ENCODE measurements at places on chromosomes 5 and 9.

GRCh38 chr9:126451316-126451885, 124.8 kb downstream of the MVB12B start:
- H3K36me3 ChIP-seq, result no peaks in the 10 kb centered on the region
- H3K4me3 ChIP-seq, result no peak overlapping the region
- H3K4me1 ChIP-seq, result peaks cover 5% of the 10 kb centered on the region
- DNase-seq, result no peak
- no peak overlapping the region for H3K27ac ChIP-seq
- no peaks in the 10 kb centered on the region for H3K27me3 ChIP-seq

GRCh38 chr9:4290427-4290837, 9.4 kb downstream of the GLIS3 start:
- H3K4me3 ChIP-seq, result no peak overlapping the region
- peaks cover 45% of the 10 kb centered on the region for H3K4me1 ChIP-seq
- no peak overlapping the region for H3K27ac ChIP-seq
- H3K36me3 ChIP-seq, result peaks cover 6% of the 10 kb centered on the region
- no peak for DNase-seq

DNA sequence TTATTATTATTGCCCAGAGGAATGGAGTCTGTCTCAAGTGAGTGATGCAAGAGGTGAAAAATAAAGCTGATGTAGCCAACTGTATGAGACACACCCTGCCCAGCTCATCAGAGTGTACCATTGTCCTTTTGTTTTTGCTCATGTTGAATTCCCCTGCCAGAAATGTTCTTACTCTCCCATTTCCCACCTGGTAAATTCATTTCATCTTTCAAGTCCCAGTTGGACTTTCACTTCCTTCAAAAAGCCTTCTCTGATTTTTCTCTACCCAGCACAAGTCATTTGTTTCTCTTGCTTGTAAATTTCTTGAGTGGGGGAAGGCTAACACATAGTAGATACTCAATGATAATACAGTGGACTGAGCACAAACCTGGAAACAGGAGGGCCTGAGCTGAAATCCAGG, 394.5 kb upstream of the ZNF462 start:
- H3K27me3 ChIP-seq, result no peaks in the 10 kb centered on the region
- H3K4me1 ChIP-seq, result no peaks in the 10 kb centered on the region
- H3K4me3 ChIP-seq, result no peak overlapping the region
- no peak overlapping the region for H3K27ac ChIP-seq
- DNase-seq, result no peak

GRCh38 chr9:95516734-95517558, at the start of gene PTCH1:
Gene PTCH1, minus strand, starts transcription at chr9:95516971.
- H3K36me3 ChIP-seq, result no peaks in the 10 kb centered on the region
- H3K27ac ChIP-seq, result no peak within 1 kb of the TSS
- DNase-seq, result peak; percentile 33
- peaks cover 22% of the 10 kb centered on the region for H3K4me1 ChIP-seq
- peak within 1 kb of the TSS; percentile 67 for H3K4me3 ChIP-seq
- peaks cover 30% of the 10 kb centered on the region for H3K27me3 ChIP-seq

- no peak overlapping the region for H3K4me3 ChIP-seq
- H3K27me3 ChIP-seq, result no peaks in the 10 kb centered on the region
- H3K27ac ChIP-seq, result no peak overlapping the region
- no peaks in the 10 kb centered on the region for H3K4me1 ChIP-seq
- DNase-seq, result peak; percentile 13
These were observed 41.0 kb downstream of the ESM1 start for GRCh38 chr5:54944364-54944763.

DNA sequence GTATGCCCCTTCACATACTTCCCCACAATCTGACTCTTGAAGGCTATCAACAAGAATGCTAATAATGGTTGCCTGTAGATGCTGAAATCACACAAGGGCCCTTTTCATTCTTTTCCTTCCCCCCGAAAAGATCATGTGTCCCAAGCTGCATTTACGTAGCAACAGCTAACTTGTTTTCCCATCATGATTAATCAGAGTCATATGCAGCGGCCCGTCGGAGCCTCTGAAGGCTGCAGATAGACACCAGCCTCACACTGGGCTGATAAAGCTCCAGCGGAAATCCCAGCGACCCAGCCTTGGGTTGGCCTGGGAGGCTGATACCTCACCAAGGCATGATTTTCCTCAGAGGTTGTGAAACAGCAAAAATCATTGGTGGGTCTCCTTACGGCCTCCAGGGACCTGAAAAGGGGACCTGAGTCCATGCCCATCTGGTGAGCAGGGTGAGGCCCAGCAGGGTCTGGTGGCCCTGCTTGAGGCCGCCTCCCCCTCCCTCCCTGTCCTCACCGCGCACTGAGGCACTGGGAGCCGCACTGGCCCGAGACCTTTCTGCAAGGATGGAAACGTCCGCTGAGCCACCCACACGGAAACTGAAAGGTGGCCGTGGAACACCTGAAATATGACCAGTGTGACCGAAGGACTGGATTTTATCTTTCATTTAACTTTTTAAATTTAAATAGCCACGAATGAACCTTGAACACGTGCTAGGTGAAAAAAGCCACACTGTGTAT, 114.2 kb upstream of the PHYKPL start:
- no peaks in the 10 kb centered on the region for H3K36me3 ChIP-seq
- H3K27me3 ChIP-seq, result no peaks in the 10 kb centered on the region
- DNase-seq, result no peak
- H3K4me1 ChIP-seq, result no peaks in the 10 kb centered on the region
- no peak overlapping the region for H3K4me3 ChIP-seq

DNA sequence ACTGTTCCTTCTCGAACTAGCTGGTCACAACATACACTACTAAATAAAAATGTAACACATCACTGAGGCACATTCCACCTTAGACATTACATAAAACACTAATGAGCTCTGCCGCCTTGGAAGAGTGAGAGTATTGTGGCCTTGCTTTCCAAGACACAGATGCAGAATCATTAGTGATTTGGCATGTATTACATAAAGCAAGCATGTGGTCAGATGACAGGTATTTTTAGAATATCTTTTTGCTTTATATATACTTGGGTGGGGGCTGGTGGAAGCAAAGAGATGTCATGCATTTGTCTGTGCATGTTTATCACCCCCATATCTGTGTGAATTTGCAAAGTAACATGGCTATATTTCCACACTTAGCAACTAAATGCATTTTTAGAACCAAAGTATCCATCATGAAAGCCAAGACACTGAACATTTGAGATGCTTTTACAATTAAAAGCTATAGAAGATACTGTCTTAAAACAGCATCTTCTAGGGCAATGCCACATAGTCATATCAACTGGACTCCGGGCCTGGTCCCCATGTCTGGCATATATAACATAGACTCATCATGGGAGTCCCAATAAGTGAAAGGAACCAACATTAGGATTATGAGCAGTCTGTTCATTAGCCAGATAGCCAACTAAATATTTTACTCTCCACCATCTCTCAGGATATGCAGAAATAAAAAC, 213.5 kb downstream of the MEF2C start:
- peaks cover 28% of the 10 kb centered on the region for H3K4me1 ChIP-seq
- H3K36me3 ChIP-seq, result peaks cover 2% of the 10 kb centered on the region
- peak overlapping the region; percentile 15 for H3K4me3 ChIP-seq
- H3K27me3 ChIP-seq, result peaks cover 5% of the 10 kb centered on the region
- DNase-seq, result peak; percentile 71
- peak overlapping the region; percentile 3 for H3K27ac ChIP-seq

- no peak overlapping the region for H3K4me3 ChIP-seq
- no peak for DNase-seq
- H3K27ac ChIP-seq, result no peak overlapping the region
- H3K36me3 ChIP-seq, result no peaks in the 10 kb centered on the region
These were observed 42.7 kb downstream of the ZNF618 start for GRCh38 chr9:113918697-113919350.

DNA sequence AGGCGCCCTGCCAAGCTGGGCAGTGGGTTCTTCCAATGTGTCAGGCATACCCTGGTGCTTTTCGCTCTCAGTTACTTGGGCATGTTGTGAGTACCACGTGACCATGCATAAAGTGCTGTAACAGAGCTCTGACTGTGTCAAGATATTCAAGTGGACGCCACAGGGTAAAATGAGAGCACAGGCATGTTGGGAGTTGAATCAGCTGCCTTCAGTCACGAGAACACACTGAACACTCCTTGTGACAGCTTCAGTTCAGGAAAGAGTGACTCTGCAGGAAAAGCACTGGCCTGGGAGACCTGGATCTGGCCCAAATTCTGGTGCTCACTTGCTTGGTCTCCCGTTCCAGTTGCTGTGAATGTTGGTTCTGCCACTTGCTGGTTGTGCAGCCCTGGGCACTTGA, 5.1 kb downstream of the MLANA start:
- no peaks in the 10 kb centered on the region for H3K4me1 ChIP-seq
- no peak overlapping the region for H3K27ac ChIP-seq
- H3K36me3 ChIP-seq, result peaks cover 3% of the 10 kb centered on the region
- no peak overlapping the region for H3K4me3 ChIP-seq

GRCh38 chr5:149455889-149456409, 76.9 kb upstream of the IL17B start:
- no peak overlapping the region for H3K4me3 ChIP-seq
- H3K4me1 ChIP-seq, result peaks cover 39% of the 10 kb centered on the region
- H3K27ac ChIP-seq, result peak overlapping the region; percentile 41
- DNase-seq, result peak; percentile 77
- no peaks in the 10 kb centered on the region for H3K27me3 ChIP-seq

DNA sequence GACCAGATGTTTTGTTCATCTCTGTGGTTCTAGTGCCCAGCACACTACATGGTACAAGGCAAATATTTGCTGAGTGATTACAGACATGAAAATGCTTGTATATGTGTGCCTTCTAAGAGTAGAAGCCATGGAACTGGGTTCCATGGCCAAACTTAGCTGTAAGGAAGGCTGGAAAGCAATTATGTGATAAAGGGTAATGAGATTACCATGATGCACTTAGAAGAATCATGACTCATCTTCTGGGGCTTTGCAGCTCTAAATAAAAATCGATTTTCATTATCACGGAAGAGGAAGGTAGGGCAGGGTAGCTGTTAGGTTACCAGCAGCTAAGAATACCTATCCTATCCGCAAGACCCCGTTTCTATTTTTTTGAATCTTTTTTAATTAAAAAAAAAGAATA, 28.0 kb downstream of the RFK start:
- H3K4me3 ChIP-seq, result no peak overlapping the region
- H3K27me3 ChIP-seq, result no peaks in the 10 kb centered on the region
- no peak overlapping the region for H3K27ac ChIP-seq
- no peaks in the 10 kb centered on the region for H3K36me3 ChIP-seq
- no peak for DNase-seq
- H3K4me1 ChIP-seq, result peaks cover 9% of the 10 kb centered on the region

GRCh38 chr9:110161940-110162339, 46.0 kb downstream of the C9orf152 start:
- peaks cover 6% of the 10 kb centered on the region for H3K4me1 ChIP-seq
- no peak overlapping the region for H3K27ac ChIP-seq
- H3K36me3 ChIP-seq, result peaks cover 6% of the 10 kb centered on the region
- no peak overlapping the region for H3K4me3 ChIP-seq
- no peaks in the 10 kb centered on the region for H3K27me3 ChIP-seq

GRCh38 chr5:84715091-84715490, 330.4 kb upstream of the EDIL3 start:
- no peaks in the 10 kb centered on the region for H3K27me3 ChIP-seq
- no peak overlapping the region for H3K27ac ChIP-seq
- no peak overlapping the region for H3K4me3 ChIP-seq
- no peaks in the 10 kb centered on the region for H3K4me1 ChIP-seq
- DNase-seq, result no peak
- no peaks in the 10 kb centered on the region for H3K36me3 ChIP-seq

Data from astrocyte (in vitro differentiated cells and primary cell).